NCI-H1048 (cell line): ENCODE measurements at places on chromosomes 5 and 9.

DNA sequence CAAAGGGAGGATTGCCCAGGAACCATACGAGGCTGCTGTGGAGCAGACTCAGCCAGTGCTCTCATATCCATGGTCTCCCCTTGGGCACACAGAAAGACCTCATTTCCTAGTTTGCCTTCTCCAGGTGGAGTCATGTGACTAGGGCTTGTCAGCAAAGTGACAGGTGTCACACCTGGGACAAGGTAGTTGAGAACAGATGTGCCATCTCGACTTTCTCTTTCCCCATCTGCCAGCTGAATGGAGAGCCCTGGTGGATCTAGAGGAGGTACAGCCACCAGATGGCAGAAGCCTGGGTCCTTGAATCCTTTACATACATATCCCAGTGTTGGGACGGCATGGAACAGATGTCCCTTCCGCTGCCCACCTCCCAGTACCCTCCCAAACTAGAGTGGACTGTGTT is 42.9 kb upstream of the ALDOB start:
- no peak for DNase-seq

GRCh38 chr5:29307478-29307877 is 1886.0 kb upstream of the CDH6 start:
- DNase-seq: no peak

DNA sequence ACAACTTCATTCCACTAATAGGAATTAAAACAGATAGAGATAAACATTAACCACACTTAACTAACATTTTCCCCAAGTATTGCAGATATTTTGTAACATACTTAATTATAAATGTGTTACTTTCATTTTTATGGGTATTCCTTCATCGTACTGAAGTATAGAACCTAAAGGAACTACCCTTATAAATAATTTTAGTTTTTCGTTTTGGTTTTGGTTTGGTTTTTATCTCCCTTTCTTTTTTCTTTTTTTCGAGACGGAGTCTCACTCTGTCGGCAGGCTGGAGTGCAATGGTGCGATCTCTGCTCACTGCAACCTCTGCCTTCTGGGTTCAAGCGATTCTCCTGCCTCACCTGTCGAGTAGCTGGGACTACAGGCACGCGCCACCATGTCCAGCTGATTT is 60.1 kb upstream of the LMNB1 start:
- DNase-seq: no peak

DNA sequence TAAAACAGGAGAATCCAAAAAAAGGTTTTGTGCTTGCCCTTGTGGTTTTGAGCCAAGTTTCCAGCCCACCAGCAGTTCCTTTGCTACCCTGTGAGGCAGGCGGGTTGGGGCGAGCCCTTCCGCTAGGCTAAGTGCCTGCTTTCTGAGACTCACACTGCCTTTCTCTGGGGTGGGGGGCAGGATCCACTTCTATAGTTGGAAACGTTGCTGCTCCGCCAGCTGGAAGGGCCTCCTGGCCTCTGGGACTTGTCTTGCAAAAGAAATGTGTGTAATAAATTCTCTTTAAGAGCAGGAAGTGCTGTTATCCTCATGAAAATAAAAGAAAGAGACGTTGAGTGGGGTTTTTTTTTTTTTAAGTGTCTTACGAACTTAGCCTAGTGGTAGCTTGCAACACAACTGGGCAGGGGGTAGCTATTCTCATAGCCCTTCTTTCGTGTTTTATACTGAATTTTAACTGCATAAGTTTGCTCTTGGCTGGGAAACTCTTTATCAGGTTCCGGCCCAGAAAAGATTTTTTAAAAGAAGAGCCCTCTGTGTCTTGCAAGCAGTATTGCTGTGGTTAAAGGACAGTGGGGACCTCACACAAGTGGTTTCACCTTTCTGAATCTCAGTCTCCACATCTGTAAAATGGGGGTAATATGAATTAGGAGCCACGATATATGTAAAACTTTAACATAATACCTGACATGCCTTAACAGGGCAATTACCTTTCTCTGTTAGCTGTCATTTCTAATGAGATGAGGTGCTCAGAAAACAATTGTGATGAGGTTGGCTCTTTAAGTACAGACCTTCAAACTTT is 19.8 kb downstream of the JADE2 start:
- DNase-seq: no peak

GRCh38 chr5:91166059-91166807 is 216.9 kb downstream of the ARRDC3 start:
- no peak for DNase-seq

DNA sequence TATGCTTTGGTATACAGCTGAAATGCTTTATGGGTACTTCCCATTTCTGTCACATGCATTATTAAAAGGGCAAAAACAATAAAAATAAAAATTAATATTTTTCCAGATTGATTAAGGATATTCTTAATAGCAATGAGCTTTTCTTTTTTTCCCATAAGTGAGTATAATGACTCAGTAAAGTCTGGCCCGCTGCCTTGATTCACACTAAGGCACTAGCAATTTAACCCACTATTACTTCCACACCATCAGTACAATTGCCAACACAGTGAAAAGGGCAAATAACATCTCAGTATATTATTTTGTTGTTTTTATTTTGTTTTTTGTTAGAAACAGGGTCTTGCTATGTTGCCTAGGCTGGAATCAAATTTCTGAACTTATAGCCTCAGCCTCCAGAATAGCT is 150.1 kb downstream of the RNF180 start:
- no peak for DNase-seq

- no peak for DNase-seq
Observed at GRCh38 chr9:113570749-113571711, 107.5 kb downstream of the RGS3 start.

- no peak for DNase-seq
Observed at GRCh38 chr5:52999344-52999949, 10.3 kb downstream of the ITGA2 start.

- DNase-seq: no peak
Observed at GRCh38 chr5:121424976-121425375, 426.7 kb upstream of the FTMT start.

- DNase-seq: no peak
Observed at GRCh38 chr9:130681769-130682420, 11.7 kb upstream of the EXOSC2 start.
